ENCODE measurements at places on chromosomes 4 and X. TPM values are rescaled to one million over a fixed set of nuclear protein-coding genes. Genes with fewer than 3 reads are reported as not detected.

DNA sequence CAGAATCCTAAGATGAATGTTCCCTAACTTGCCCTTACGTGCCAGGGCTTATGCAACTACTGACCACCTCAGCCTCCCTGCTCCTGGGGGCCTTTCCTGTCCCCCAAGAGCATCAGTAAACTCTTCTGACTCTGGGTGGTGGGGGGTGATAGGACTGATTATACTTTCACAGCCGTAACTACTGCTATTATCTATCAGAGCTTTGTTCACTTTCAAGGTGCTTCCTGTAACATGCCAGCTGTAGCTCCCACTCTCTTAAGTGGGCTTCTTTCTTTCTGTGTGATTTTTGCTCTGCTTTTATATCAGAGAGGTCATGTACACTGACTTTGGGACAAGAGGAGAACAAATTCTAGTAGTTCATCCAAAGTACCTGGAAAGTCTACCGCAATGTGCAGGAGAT lies 25.3 kb downstream of the SPINK2 start:
- no peak for DNase-seq

IQSEC2 gene
- 13.6 TPM for polyA plus RNA-seq

DNA sequence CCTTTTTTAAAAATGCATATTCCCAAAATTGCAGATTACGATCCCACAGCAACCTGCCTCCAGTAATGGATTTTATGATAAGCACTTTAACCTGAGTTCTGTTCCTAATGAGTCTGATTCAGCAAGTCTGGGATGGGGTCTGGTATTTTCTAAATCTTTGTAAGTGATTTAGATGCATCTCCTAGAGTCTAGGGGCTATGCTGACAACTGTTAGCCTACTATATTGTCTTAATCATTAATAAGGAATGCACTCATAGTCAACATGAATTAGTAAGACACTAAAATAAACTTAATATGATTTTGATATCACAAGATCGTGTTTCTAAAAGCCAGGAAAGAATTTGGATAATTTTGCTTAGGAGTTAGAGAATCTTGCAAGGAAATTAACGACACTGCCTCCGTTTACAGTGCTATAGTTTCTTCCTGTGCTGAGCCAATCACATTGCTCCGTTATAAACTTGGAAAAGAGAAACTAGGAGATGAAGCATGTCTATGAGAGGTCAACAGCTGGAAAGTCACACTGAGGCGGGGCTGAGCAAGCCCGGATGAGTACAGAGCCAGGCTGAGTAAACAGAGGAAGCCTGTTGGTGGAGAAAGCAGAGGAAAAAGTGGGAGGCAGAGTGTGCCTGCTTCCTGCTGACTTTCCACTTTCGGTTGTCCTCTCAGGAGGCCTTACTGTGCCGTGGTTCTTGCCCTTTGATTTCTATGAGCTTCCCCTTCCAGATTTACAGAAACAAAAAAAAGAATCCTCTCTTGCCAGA lies 5.4 kb downstream of the SCARB2 start:
- peak; percentile 88 for DNase-seq

DNA sequence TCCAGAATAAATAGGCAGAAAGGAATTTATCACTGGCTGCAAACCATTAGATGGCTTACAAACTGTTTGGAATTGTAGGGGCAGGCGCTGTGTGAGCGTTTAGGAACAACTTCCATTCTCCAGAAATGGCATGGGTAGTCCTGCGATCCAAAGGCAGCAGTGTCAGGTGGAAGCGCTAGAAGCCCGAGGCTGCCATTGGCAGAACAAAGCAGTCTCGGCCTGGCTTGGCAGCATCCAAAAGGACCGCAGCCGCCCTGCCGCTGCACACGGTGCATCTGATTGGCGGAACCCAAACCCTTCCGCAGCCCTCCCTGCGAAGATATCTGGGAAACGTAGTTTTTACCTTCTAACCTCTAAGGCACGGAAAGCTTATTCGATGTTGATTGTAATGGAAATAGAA lies 23.6 kb upstream of the YTHDC1 start:
- DNase-seq: peak; percentile 88

DNA sequence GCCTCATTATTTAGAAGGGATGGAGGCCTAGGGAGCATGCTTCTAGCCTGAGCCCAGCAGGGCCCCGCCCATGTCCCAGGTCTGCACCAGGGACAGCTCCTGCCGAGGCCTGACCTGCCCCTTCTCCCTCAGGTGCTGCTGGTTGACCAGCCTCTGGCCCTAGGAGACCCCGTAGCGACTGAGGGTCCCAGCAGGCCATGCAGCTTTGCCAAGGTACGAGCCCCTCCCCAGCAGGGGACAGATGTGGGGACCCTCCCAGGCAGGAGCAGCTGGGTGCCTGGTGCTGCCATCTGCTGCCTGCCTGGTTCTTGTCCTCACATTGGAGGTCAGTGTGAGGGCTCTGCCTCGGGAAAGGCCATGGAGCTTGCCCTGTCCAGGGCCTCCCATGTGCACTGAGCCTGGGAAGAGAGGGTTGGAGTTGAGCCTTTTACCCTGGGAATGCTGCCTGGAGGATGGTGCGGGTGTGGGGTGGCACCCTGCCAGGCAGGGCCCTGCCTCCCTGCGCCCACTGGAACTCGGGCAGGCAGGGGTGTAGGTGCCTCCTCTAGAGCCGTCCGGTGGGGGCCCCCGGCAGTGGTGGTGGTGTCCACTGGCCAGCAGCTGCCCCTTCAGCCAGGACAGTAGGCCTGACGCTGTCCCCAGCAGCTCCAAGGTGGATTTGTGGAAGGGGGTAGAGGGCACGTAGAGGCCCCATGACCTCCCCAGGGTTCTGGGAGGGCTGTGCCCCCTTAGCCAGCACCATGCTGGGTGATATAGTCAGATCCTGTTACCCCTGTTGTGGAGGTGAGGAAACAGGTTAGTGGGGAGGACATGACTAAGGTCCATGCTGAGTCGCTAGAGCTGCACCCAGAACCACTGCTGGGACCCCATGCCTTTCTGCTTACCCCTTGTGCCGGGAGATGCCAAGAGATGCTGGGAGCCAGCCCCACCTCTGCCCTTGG lies 2.2 kb upstream of the MSANTD1 start:
- no peak for DNase-seq

- DNase-seq: no peak
These were observed 14.7 kb downstream of the YY2 start for GRCh38 chrX:21870494-21870893.

ODAM gene
- 12.7 TPM for polyA plus RNA-seq

DNA sequence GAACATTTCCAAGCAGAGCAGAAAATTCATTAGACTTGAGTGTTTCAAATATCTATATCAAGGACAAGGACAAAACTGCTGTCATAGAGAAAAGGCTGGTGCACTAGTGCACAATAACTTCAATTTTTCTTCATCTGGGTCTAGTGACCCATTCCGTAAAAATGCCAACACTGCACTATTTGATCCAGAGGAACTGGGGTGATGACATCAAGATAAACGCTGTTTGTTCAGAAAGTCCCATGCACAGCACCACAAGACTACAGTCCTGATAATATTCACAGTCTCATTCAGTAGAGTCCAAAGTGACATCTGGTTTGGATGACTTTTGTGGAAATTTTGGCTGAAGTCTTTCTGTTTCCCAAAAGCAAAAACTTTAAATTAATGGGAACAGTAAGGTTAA lies 303.5 kb upstream of the GALNT7 start:
- DNase-seq: no peak

GRCh38 chr4:113977526-113977855 lies 2.0 kb downstream of the ARSJ start:
- no peak for DNase-seq

GRCh38 chr4:134544303-134544770 lies 342.7 kb upstream of the PABPC4L start:
- DNase-seq: no peak

AFM gene
- polyA plus RNA-seq: 0.17 TPM

TAB3 gene
- 28.4 TPM for polyA plus RNA-seq

RTL3 gene
- polyA plus RNA-seq: not detected

- no peak for DNase-seq
These were observed 400.6 kb upstream of the MAGEB18 start for GRCh38 chrX:25737540-25737939.

DNA sequence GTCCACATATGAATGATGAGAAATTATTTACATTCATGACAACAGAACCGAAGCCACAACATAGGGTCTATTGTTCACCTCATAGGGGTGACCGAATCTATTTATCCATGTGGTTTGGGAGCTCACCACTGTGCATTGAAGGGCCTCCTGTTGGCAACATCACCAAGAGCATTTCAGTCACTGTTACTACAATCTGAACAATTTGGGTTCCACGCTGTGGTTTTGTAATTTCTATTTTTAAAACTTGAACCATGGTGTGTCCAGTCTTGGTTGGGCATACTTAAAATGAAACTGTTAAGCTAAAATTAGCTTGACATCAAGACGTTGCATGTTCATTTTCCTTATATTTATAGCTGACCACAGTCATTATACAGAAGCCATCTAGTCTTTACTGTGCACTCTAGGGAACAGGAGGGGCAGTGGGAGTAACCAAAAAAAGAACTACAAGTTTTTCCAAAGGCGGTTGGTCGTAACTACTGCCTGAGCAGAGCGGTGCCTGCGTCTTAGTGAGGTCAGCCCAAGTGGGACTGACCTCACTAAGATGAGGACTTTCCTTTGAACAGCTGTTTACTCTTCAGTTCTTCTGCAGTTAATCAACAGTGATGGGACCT lies 192.1 kb downstream of the SPRY1 start:
- DNase-seq: no peak

DNA sequence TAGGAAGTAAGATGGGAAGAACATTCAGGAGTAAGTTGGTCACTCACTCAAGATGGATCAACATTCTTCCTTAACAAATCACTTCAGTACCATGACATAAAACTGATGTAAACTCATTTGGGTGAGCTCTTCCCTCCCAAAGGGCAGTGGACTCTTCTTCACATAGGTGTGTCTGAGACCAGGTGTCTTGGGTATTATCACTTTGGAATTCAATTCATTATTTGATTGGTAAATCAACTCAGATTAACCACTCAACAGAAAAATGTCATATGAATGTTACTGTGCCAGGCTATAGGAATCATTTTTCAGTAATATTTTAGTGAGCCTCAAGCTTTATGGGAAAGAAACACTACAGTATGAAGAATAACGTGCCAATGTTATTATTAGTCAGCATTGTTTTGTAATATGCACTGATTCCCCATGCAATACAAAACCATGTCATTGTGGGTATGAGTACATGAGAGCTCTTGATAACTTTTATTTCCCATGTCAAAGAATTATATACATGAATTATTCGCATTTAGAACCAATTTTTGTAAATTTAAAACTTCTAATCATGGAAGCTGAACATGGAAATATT lies 58.6 kb upstream of the ETNPPL start:
- no peak for DNase-seq

- DNase-seq: peak; percentile 26
These were observed 162.9 kb upstream of the SPIN4 start for GRCh38 chrX:63513825-63514568.

KLHL13 gene
- polyA plus RNA-seq: 1.6 TPM

S100G gene
- polyA plus RNA-seq: not detected

GRCh38 chr4:138045036-138045435 lies 197.1 kb downstream of the SLC7A11 start:
- no peak for DNase-seq

RWDD4 gene
- 29.8 TPM for polyA plus RNA-seq

RRH gene
- polyA plus RNA-seq: 0.84 TPM

CCDC149 gene
- 19.2 TPM for polyA plus RNA-seq

DNA sequence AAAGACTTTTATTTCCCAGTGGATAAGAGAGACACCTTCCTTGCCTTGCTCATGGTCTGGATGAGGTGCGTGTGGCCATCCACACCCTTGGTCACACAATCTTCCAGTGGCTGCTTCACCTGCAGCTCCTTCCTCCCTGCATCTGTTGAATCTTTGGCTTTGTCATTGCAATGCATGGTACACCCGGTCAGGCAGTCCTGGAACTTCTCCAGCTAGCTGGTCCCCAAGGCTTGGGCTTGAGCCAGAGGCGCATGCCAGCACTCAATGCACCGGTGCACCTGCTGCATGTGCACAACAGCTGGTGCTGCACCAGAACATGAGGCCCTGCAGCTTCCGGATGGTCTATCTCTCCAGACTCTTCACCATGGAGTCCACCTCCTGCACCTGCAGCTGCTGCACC lies 31.7 kb downstream of the SCML1 start:
- DNase-seq: no peak

RBMXL3 gene
- not detected for polyA plus RNA-seq

DNA sequence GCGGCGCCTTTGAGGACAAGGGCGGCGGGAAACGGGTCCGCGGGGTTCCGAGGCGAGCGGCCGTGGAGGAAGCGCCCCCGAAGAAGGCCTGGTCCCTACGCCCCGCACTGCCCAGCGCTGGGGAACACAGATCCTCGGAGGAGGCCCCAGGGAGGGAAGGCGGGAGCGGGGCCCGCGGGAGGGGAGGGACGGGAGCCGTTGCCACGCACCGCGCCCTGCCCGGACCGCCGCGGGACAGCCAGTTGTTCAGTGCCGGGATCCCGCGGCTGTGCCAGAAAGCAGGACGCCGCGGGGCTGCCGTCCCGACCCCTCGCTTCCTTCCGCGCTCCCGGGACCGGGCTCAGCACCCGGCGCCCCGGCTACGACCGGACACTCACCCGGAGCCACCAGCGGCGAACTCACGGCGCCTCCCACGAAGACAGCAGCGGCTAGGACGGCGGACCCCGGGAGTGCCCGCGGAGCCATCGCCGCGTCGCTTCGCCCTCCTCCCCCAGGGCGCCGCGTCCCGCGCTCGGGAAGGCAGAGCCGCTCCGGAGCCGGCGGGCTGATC lies 278 bp downstream of the RELL1 start:
- DNase-seq: peak; percentile 62

DNA sequence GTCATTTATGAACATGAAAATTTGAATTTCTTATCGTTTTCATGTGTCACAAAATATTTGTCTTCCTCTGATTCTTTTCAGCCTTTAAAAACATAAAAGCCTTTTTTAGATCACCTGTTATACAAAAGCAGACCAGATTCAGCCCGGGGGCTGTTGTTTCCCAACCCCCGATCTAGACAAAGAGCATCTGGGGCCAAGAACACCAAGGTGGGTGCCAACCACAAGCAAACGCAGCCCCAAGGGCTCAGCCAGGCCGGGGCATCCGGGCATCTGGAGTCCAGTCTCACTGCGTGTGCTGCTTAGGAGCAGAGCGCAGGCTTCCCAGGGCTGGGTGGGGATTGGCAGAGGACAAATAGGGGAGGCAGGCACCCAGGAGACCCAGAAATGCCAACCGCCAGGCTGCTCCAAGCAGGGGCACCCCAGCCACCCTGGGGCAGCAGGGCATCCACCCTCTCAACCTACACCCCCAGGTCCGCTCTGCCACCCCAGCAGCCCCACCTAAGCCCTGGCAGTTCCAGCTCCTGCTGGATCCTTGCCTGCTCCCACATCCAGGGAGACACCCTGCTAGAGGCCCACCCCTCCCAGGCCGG lies 78.0 kb downstream of the HMX1 start:
- no peak for DNase-seq

UCP1 gene
- 0.48 TPM for polyA plus RNA-seq

RHOXF2B gene
- polyA plus RNA-seq: 0.14 TPM

GRCh38 chr4:37487668-37488067 lies 198.5 kb downstream of the RELL1 start:
- no peak for DNase-seq

ELOVL6 gene
- polyA plus RNA-seq: 13.8 TPM

GRCh38 chr4:122830426-122831095 lies 3.9 kb downstream of the FGF2 start:
- no peak for DNase-seq

FAM184B gene
- polyA plus RNA-seq: 0.17 TPM

Data from left lung (tissue), 14 donors.